ENCODE measurements at places on chromosomes 1 and 21.

DNA sequence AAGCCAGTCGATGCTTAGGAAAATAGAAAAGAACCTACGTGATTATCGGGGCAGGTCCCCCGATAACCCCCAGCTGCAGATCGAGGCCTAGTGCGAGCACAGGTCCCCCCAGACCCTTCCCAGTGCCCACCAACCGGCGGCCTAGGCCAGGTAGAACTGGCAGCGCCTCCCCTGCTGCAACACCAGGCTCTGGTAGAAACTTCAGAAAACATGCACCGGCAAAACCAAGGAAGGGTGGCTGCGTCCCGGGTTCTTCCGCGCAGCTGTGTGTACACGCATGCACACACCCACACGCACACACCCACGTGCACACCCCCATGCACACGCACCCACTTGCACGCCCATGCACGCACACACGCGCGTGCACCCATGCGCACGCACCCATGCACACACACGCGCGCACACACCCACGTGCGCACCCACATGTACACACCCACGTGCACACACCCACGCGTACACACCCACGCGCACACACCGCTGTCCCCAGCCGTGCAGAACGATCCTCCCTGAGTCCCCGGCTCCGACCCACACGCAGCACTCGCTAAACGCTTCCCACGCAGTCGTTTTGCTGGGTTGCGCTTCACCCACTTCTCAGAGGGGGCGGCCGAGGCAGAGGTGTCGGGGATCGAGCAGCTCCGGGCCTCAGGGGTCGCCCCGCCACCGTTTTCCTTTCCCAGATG, 5.2 kb downstream of the TSPEAR start:
- no peak for DNase-seq

DNA sequence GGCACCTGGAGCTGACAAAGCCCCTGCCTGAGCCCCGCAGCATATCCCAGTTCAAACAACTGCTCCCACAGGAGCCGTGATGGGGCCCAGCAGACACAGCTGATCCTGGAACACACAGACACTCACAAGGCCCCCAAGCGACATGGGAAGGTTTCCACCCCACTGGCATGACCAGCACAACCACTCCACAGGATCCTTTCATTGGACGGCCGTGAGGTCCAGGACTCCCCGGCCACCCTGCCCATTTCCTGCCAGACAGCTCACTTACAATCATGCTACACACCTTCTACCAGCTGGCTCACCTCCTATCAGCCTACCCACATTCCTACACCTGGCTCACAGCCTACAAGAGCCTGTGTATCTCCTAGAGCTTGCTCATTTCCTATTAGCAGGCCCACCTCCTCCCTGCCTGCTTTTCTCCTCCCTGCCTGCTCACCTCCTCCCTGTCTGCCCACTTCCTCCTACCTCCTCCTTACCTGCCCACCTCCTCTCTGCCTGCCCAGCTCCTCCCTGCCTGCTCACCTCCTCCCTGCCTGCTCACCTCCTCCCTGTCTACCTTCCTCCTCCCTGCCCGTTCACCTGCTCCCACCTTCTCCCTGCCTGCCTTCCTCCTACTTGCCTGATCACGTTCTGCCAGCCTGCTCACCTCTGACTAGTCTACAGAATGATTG, 73.9 kb downstream of the MATN1 start:
- DNase-seq, result no peak

DNA sequence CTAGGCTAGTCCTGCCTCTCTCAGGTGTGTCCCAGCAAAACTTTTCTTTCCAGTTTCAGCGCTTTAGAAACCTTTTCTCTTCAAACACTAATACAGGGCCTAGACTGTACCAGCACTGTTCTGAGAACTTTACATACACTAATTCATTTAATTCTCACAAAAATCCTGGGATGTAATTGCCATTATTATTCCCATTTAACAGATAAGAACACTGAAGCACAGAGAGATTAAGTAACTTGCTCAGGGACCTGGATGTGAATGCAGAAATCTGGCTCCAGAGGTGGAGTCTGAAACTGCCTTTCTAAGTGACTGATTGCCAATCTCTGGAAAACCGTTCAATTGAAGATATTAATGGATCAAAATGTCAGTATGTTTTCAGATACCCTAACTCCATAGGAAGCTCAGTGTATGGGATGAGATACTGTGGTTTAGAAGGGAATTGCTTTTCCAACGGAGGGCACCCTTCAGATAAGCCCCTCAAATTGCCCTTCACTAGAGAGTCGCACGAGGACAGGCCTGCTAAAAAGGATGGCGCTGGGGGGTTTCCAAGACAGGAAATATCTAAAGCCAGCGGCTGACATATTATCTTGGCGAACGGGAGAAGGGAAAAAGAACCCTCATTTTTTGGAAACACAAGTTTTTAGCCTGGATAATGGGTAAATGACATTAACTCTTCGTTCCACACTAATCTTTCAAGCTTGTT, 698 bp upstream of the UCK2 start:
- no peak for DNase-seq

- DNase-seq, result no peak
Measured at GRCh38 chr21:44710294-44710665, 1.1 kb downstream of the TSPEAR start.

DNA sequence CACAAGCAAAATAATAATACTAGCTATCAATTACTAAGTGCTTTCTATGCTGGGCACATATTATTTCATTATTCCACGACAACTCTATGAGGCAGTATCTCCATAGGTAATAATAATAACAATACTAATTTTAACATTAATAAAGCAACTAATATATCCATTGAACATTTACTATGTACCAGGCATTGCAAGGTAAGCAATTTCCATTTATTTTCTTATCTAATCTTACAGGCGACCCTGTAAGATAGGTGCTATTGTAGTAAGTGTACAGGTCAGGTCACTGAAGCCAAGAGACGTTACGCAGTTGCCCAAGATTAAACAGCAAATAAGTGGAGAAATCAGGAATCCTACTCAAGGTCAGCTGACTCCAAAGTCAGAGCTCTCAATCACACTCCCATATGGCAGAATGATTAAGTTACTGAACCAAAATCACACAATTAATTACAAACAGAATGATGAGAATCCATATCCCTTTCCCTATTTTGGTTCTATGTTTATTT, 198.4 kb downstream of the SLC45A1 start:
- no peak for DNase-seq

GRCh38 chr1:202953392-202953791, 4.7 kb downstream of the ADIPOR1 start:
- peak; percentile 41 for DNase-seq

- DNase-seq, result no peak
Measured at GRCh38 chr1:69163779-69164178, 403.9 kb upstream of the LRRC7 start.

GRCh38 chr1:99731384-99731783, 35.1 kb downstream of the FRRS1 start:
- DNase-seq, result no peak

DNA sequence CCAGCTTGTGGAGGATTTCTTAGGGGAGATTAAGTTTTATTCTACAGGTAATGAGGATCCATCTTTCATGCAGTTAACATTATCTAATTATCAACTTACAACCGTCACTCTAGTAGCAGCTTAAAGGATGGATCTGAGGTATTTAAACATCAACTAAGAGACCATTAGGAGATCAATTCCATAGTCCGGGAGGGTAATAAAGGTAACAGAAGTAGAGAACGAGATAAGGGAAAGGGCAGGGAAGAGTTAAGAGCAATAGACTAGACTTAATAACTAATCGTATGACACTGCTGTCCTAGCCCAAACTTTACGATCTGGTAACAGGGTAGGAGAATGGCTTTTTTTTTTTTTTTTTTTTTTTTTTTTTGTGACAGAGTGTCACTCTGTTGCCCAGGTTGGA, 19.5 kb upstream of the CCDC17 start:
- no peak for DNase-seq

GRCh38 chr1:36582066-36582755, 99.5 kb upstream of the CSF3R start:
- DNase-seq, result no peak

DNA sequence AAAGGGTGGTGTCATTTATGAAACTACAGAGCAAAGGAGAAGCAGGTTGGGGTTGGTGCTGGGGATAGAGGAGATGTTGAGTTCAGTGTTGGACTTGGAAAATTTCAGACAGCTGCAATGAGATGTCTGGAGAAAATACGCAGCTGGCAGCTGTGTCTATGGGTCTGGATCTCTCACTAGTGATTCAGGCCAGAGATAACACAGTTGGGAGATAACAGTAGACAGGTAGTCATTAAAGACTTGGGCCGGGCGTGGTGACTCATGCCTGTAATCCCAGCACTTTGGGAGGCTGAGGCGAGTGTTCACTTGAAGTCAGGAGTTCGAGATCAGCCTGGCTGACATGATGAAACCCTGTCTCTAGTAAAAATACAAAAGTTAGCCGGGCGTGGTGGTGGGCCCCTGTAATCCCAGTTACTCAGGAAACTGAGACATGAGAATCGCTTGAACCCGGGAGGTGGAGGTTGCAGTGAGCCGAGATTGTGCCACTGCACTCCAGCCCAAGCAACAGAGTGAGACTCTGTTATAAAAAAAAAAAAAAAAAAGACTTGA, 2.5 kb upstream of the TFAP2E start:
- DNase-seq, result no peak

GRCh38 chr1:243495442-243496186, 239.8 kb downstream of the SDCCAG8 start:
- no peak for DNase-seq

DNA sequence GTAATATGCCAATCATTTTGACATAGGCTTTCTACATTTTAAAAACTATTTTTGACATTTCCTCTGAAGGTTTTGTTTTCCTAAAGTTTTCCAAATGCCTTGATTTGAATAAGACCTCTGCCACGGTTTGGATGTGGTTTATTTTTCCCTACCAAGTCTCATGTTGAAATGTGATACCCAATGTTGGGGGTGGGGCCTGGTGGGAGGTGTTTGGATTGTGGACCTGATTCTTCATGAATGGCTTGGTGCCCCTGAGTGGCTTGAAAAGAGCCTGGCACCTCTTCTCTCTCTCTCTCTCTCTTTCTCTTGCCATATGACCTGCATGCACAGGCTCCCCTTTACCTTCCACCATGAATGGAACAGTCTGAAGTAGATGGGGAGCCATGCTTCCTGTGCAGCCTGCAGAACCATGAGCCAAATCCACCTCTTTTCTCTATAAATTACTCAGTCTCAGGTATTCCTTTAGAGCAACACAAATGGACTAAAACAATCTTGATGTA, 14.8 kb downstream of the MMEL1 start:
- DNase-seq, result no peak

DNA sequence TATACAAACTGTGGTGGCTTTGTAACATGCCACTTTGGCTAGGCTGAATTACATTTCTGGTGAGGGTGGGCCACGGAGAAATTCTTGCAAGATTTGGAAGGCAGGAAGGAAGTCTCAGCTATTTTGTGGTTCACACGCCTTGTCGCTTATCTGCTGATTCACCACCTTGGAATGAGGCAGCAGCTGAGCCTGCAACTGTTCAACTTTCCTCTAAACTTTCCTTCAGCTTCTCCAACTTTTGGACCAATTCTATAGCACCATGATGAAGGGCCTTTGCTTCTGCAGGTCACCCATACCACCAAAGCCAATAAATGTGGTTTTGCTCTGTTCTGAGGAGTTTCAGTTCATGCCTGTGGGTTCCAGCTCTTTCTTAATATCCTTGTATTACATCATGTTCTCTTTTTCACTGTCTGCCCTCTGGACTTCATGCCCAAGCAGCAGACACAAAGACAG, 337.6 kb upstream of the SNX7 start:
- DNase-seq, result no peak

DNA sequence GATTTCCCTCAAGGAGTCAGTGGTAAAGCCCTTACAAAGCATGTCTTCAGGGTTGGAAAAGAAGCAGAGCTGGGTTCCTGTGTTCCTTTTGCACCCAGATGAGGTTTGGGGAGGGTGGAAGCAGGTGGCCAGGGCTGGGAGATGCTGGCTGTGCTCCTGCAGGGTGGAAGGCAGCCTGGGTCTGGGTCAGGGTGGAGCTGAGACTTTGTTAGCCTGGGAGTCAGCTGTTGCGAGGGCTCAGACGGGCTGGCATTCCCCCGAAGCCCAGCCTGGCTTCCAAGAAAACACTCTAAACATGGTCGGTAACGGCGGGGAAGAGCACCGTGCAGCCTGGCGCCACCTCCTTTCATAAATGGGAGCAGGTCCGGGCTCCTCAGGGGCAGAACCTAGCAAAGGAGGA, 43.7 kb upstream of the EPS8L3 start:
- no peak for DNase-seq

GRCh38 chr1:3548156-3548893, 63.0 kb downstream of the MEGF6 start:
- no peak for DNase-seq

- peak; percentile 40 for DNase-seq
Measured at GRCh38 chr1:59055908-59056719, 240.8 kb upstream of the FGGY start.

DNA sequence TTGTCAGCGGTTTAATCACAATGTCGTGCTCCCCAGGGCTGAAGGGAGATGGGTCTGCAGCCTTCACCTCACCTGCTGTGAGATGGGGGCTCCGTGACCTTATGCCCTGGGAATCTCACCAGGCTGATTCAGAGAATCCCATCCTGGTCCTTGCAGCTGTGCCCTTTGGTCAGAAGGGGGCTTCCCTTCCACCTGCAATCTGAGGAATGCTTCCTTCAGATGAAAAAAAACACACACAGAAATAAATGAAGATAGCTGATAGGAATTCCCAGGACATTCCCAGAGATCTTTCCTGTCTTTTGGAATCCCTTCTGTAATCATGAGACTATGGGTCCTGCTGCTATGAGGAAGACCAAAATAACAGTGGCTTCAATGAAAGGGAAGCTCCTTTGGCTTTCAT, 127.0 kb upstream of the VAMP3 start:
- no peak for DNase-seq

DNA sequence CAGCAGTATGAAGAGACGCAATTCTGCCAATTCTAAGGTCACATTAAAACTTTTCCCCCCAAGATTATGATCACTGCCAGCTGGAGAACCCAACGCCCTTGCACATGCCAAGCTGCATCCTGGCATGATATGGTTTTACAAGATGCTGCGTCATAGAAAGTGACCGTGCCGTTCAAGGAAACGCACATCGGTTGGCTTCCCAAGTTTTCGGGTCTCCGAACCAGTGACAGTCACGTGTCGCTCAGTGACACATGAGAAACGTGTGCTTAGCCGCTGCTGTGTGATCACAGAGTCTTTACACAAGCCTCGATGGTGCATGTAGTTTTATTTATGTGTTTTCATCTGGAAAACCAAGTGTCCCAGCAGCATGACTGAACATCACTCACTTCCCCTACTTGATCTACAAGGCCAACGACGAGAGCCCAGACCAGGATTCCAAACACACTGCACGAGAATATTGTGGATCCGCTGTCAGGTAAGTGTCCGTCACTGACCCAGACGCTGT, 7.4 kb downstream of the SMIM1 start:
- no peak for DNase-seq

DNA sequence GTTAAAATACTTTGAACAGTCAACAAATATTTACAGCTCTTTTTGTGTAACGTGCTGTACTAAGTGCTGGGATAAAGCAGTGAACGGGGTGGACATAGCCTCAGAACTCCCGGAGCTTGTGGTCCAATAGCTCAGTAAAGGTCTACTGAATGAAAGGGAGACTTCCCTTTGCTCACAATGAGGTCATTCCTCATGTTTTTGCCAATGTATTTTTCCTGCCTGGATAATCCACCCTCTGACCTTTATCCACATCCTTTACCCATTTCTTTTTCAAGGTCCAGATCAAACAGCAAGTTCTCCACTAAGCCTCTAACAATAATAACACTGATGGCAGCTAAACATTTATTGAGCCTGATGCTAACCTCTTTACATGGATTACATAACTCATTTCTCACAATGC, 55.9 kb downstream of the LEPR start:
- no peak for DNase-seq

Data from erythroblast (primary cell).